ENCODE measurements at places on chromosomes 4 and X.

GRCh38 chrX:74804574-74804973 is 120.7 kb downstream of the NEXMIF start:
- no peak for DNase-seq

GRCh38 chr4:32440391-32440790 is 1720.2 kb downstream of the PCDH7 start:
- DNase-seq = no peak

- no peak for DNase-seq
These were observed 32.4 kb upstream of the MYOZ2 start for GRCh38 chr4:119103263-119103662.

DNA sequence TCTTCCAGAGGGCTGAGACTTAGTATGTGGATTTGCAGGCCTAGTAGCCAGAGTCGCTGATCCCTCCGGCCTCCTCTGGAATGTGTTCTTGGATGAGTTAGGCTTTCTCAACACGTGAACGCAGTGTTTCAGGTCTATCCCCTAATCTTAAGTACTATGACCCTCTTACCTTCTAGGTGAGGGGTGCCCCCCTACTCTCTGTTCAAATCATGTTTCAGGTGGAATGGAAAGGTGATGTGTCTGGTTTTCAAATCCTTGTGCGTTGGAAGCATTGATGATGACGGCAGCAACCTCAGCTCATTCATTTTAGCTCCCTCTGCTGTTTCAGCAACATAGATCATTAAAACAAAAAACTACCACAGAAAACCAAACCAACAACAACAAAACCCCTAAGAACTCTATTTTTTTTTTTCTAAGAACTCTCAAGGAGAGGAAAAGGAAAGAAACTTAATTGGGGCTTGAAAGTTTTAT is 56.4 kb downstream of the RWDD4 start:
- DNase-seq = no peak

DNA sequence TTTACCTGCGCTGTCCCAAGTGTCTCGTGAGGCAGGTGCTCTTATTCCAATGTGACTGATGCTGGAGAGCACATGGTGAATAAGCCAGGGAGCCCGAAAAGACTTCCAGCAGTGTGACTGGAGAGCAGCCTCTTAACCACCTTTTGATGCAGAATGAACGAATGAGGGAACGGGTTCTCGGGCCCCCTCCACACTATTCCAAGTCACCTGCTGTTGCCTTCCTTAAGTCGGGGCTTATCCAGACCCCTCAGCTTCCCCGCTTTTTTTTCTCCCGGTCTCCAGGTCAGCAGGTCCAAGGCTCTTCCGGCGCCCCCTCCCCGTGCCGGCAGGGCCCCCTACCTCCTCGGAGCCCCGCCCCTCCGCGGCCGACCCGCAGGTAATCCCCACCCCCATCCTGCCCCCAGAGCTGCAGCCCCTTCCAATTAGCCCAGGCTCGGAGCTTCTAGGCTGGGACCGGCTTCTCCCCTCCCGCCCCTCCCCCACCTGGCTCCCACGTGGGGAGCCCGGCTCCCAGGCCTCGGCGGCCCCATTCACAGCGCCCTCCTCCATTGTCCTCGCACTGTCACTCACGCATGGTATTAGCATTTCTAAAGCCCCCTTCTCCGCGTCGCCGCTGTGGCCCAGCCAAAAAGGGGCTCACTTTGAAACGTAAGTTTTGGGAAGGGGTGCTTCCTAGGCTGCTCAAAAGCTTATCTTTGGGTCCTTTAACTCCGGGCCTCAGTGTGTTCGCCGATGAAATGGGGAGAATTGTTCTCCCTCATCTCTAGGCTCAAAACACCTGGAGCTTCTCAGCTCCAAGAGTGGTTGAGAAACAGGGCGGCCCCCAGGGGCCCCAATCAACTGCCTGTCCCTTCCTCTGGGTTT is 56.2 kb upstream of the PJA1 start:
- no peak for DNase-seq

DNA sequence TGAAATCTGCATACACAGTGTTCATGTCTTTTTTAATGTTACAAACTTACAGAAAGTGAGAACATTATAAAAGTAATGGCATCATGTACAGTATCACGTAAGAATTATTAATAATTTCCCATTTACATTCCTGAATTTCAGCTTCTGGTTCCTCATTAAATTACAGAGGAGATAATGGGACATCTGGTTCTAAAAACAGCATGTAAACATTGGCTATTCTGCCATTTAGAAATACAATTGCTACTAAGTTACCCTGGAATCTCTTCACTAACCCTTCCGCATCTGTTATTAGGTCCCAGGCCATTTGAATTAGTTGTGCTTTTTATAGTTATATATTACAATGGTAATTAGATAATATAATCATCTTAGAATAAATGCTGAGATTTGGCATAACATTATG is 505.1 kb downstream of the FSTL5 start:
- no peak for DNase-seq

GRCh38 chr4:689723-690122 is 772 bp upstream of the SLC49A3 start:
- no peak for DNase-seq

DNA sequence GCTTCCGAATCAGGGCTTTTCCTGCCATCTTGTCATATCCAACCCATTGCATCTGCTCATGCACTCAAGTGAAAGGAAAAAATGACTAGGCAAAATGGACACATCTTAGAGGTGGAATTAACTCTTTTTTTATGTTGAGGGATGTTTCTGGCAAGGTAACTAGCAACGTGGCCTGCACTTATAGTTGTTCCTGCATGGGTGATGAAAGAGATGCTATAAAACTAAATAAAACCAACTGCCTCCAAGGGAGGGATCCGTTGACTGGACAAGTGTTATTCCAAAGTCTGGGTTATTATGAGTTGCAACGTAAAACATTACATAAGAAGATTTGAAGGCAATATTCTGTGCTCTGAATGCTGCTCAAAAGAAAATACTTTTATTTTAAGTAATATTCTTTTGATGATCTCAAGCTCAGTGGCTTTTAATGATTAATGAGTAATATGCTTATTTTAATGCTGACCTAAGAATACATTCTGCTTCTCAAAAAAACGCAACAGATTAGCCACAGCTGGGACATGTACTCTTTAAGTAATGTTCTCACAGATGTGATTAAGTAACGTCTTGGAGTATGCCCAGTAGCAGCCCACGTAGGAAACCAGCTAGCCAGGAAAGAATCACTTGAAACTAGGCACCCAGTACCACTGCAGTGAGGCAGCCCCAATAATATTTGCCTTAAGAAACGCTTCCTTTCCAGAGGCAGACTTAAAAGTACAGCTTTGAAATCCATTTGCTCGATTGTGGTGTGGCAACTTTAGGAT is 27.4 kb downstream of the KLF3 start:
- DNase-seq = no peak
